ENCODE measurements at places on chromosomes 2 and 18.

GRCh38 chr2:71611247-71611646 is 157.9 kb downstream of the DYSF start:
- DNase-seq, result peak; percentile 8

GRCh38 chr2:118183381-118183780 is 95.1 kb downstream of the INSIG2 start:
- DNase-seq, result no peak

DNA sequence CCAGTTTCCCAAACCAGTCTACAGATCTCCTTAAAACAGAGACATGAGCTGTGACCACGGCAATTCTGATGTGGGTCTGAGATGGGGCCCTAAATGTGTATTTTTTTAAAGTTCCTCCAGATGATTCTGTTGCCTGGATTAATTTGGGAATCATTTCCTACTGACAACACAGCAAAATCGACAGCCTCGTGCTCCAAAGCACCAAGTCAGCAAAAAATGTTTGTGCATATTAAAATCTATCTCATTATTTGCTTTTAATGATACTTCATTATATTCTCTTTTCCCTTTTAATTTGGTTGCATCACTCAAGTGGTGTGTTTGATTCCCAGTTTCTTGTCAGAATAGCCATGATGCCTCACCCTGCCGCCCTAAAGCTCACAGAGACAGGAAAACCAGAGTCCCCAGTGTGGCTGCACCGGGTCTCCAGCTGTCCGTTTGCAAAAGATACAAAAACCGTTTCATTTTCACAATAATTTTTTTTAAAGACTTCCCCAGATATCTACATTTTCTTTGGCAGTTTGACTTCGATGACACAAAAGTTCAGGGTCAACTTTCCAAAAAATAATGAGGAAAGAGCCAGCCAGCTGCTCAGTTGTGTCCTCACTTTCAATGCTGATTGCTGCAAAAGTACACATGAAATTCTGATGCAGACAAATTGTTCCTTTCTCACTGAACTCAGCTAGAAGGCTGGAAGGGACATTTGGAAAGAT is 443.2 kb upstream of the ID2 start:
- no peak for DNase-seq

- no peak for DNase-seq
Measured at GRCh38 chr2:173750353-173750801, 214.8 kb downstream of the SP3 start.

DNA sequence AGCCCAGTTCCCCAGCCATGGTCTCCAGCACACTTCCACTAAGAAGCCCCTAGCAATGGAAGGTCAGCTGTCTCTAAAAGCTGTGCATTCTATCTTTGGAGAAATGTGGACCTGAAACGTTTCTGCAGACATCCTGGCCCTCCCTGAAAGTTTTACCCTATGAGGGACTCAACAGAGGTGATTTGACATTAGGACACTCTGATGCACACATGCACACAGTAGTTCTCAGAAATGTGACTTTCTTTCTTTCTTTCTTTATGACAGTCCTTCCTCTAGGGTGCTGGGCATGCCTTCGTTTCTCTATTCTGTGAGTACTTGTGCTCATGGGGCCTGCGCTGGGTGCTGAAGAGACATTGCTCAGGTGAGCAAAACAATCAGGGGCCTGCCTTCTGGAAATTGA is 857.3 kb downstream of the RNF144A start:
- no peak for DNase-seq

DNA sequence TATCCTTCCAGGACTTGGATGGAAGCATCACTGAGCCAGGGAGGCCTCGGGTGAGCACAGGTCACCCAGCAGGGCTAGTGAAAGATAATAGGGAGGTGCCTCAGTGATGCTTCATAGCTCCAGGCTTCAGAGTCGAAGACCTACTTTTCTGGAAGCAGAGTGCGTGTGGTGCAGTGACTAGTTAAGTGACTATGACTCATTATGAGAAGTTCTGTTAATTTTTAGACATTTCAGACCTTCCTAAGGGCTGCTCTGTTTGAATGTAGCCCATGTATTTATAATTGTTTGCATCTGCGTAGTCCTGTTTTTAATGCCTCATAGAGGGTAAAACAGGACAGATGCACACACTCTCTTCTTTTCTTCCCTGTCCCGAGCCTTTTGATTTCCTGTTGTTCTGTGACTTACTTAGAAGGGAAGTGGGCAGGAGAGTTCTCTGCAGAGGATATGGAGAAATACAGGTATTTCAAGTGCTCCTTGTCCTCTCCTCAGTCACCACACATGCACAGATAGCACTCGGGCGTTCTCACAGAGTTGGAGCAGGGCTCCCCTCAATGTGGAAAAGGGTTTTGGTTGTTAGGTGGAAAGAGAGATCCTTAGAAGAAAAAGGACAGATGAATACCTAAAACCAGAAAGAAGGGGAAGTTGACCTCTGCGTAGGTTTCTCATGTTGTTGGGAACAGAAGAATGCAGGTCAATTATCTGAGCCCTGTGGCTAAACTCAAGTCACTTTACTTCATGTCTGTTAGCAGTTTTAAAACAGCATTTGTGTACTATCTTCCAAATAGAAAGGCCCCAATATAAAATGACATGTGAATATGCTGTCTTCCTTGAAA is 34.7 kb downstream of the RALB start:
- no peak for DNase-seq

GRCh38 chr2:113117541-113118262 is 9.7 kb upstream of the IL1RN start:
- DNase-seq, result no peak

DNA sequence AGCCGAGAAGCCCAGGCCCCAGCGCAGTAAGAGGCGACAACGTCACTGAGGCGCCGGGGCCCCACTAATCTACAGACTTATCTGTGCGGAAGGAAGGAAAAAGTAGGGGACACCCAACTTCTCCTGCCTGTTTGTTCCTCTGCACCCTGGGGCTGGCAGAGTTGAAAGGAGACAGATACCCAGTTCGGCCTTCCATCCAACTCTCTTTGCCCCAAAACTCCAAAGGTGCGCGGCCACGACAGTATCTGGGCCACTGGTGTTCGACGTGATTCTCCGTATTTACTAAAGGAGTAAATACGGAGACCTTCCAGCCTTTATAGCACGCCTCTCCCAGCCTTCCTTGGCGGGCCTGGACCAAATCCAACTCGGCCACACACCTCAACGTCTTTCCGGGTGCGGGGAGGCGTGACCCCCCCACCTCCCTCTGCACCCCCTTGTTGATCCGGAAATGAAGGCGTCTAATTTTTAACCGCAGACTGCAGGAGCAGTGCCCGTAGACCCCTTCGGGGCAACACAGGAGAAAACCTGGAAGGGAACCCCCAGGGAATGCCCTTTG is 1.6 kb downstream of the SMAD7 start:
- DNase-seq, result no peak

- DNase-seq, result no peak
Measured at GRCh38 chr2:237236188-237236587, 150.5 kb downstream of the COPS8 start.

DNA sequence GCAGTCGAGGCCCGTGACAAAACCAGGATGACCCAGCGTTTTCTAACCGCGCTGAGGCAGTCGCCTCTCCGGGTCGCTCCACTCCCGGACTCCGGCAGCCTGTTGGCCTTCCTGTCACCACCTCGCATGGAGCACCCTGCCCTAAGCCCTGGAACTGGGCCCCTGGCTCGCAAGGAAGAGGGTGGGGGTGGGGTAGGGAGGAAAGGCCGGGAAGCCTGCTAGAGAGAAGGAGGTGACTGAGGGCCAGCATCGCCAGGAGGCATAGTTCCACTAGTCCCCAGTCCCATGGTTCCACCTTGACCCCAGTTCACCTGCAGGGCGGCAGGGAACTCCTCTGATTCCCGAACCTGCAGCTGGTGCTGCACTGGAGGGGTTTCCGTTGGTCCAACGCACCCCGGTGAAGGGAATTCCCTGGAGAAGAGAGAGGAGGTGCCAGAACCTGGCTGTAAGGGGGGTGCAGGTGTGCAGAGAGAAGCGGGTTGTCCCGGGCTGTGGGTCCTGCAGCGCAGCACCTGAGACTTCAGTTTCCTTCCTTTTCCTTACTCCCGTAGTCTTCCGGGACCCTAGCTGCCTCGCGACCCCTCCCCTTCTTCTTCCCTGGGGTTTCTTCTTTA is 11.8 kb upstream of the EN1 start:
- DNase-seq, result no peak

- no peak for DNase-seq
Measured at GRCh38 chr2:133792223-133792622, 224.0 kb upstream of the NCKAP5 start.

DNA sequence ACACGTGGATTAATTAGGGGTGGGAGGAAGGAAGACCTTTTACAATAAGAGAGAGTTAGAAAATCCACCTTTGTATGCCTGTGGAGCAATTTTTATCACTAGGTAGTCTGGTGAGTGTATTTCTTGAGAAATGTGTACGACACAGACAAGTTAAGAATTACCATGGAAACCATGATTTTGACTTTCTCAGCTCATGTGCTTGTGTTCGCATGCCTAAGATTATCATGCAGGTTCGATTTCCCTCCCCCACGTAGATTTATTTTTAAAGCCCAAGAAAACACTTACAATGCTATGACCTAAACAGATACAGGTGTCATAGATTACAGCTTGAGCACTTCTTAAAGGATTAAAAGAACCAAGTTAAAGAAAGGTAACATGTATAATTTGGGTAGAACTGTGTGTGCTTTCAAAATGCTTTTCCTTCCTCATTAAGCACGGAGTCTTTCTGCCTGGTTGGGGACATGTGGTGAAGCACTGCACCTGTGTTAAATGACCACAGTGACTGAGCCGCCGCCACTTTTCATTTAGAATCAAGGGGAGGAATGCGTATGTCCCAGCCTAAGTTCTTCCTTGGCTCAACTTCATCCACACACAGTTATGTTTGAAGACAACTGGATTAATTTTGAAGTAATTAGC is 16.6 kb downstream of the SERTAD2 start:
- no peak for DNase-seq

GRCh38 chr2:84212611-84213314 is 246.3 kb downstream of the SUCLG1 start:
- no peak for DNase-seq

DNA sequence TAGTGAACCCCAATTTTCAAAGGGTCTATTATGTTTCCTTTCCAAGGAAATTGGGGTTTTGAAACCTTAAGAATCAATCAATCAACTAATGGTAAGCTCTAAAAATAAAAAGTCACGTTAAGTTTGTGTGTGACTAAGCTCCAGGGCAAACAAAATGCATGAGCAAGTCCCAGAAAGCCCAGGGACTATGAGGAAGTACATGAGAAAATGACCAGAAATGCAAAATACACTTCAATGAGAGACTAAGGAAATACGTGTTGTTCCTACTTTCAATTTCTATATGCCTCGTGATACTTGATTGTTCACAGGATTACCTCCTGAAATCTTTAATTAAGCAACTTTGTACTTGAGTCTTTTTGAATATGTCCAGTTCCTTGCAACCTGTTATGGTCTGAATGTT is 684.4 kb upstream of the SYT4 start:
- DNase-seq, result no peak

GRCh38 chr2:100813527-100813926 is 6.4 kb upstream of the NPAS2 start:
- DNase-seq, result no peak

DNA sequence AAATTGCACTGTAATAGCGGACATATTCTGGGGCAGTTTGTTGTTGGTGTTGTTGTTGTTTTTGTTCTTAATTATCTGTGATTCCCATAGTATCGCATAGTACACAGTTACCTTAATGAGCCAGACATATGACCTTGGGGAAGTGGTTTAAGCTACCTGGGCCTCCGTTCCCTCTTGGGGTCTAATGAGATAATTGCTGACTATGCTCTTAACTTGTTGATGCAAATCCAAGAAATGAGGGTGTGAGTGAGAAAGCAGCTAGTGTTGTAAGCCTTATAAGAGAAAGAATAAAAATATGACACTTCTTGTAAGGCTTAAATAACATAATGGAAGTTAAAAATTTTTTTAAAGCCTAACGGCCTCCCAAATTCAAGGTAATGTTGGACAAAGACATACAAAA is 7.1 kb downstream of the NMI start:
- DNase-seq, result no peak

- peak; percentile 17 for DNase-seq
Measured at GRCh38 chr2:208619993-208620392, 213.4 kb downstream of the PTH2R start.

GRCh38 chr2:55550368-55551102 is 31.0 kb downstream of the CFAP36 start:
- no peak for DNase-seq

GRCh38 chr2:115389024-115389423 is 946.6 kb downstream of the DPP10 start:
- DNase-seq, result no peak

DNA sequence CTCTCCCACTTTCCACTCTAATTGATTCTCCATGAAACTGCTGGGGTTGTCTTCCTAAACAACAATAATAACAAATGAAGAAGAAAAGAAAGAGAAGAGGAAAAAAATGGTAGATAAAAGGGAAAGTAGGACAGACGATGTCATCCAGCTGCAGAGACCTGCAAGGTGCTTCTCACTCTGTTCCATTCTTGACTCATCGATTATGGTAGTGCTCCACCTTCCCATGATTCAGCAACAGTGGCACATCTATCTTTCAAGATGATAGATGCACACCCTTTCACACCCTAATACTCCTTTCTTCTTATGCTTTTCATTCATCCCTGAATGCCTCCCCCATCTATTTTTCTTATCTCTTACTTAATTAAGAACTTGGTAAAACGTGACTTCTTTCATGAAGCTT is 610.2 kb downstream of the NR4A2 start:
- DNase-seq, result no peak

DNA sequence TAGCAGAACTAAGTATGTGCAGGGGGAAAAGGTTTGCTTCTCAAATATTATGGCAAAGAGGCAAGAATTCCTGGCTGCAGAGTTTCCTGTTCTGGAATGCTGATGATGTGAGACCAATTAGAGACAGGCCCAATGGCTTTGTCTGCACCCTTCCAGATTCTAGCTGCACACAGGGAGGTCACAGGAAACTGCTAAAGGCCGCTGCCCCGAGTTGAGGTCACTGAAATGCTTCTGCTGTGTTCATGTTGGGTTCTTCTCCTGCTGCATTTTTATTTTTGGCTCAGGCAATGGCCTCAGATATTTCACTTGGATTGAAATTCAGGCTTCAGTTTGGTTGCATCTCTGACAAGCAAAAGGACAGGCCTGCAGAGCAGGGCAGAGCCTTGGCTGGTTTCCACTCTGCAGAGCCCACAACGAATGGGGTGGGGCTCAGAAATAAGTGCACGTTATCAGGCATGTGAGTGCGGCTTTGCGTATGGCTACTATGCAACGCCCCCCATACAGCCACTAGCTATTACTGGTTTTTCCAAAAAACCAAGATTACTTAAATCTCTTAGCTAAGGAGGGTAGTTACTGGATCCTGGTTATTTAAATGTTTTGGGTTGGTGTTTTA is 66.9 kb upstream of the FZD5 start:
- no peak for DNase-seq
